Epithelial cell of esophagus (primary cell): ENCODE measurements at places on chromosomes 1 and 21.

DNA sequence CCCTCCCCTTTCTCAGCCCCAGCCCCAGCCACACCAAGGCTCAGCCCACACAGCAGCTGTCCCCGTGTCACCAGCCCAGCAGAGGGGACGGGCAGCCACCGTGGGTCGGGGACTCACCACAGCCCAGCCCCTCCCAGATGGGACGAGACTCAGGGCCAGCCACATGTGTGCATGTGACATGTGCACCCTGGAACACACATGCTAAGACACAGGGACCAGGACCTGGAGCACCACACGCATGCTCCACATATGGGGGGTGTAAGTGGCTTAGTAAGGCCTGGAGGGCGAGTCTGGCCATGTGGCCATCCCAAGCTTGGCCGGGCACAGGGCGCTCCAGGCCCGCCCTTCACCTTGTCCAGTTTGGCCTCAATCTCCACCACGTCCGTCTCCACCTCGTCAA is 4.0 kb downstream of the ACAP3 start:
- DNase-seq: no peak

- DNase-seq: peak; percentile 1
Observed at GRCh38 chr1:105785021-105785420, 1271.5 kb upstream of the PRMT6 start.

GRCh38 chr1:221315330-221315729 is 426.6 kb downstream of the DUSP10 start:
- no peak for DNase-seq

DNA sequence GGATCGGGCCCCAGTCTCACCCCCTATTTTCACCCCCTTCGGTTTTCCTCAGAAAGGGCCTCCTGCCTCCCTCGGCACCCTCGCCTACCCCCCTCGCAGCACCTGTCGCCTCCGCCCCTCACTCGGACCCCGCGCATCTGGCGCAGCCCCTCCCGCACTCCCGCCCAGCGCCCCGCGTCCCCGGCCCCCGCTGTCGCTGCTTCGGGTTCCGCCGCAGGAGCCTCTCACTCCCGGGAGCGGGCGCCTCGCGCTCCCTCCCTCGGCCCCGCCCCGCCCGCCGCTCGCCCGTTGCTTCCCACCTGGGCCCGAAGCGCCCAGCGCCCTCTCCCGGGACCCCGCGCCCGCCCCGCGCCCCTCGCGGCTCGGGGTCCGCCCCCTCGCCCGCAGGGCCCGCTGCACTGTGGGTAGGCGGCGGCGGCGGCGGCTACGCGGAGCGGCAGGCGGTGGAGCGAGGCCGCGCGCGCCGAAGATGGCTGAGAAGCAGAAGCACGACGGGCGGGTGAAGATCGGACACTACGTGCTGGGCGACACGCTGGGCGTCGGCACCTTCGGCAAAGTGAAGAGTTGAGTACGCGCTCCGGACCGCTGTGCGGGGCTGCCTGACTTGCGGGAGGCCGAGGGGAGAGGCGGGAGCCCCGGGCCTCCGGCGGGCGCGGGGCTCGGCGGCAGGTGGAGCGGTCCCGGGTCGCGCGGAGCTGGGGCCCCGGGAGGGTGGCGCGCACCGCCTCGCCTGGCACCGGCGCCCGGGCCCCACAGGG is at the start of gene PRKAA2:
Gene PRKAA2 (plus strand): TSS at position 396 of the 758 bp plus-strand sequence. CDS start 74 bp downstream, at position 470.
- peak; percentile 34 for DNase-seq

DNA sequence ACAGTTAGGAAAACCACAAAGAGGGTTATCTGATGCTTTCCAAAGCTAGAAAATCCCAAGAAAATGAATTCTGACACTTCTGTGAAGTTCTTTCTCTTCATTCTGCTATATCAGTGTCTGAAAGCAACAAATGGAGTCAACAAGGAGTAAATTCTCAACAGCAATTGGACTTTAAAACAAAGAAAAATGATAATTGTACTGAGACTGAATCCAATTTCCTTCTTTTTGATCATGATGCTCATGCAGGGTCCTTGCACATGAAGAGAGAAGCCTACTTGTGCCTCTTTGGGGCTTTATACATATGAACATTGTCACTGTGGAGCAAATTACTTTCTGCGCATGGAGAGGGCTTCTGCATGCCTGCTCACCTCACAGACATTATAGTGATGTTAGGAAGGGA is at the start of gene OR10J5:
Gene OR10J5 (minus strand): TSS at position 101 of the 400 bp plus-strand sequence. CDS start 0 bp downstream, at position 101.
- no peak for DNase-seq

GRCh38 chr1:151799179-151800022 is 5.8 kb downstream of the LINGO4 start:
- peak; percentile 11 for DNase-seq
